GM18507 (cell line): ENCODE measurements at places on chromosomes 12 and 14.

DNA sequence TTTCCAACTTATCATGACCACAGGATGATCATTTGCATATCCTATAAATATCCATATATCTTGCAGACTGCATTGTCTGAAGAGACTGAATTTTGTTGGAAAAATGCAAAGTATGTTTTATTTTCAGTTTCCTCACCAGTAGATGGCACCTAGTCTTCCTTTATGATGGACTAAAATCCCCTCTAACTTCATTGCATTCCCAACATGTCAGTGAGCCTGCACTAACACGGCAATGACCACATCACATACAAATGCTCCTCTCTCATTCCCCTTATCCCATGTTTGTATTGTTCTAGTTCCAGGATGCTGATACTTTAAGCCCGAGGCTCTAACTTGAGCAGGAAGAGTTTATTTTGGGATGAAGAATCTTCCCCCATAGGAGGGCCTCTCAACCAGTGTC, 24.7 kb upstream of the MYBPC1 start:
- no peak for DNase-seq

DNA sequence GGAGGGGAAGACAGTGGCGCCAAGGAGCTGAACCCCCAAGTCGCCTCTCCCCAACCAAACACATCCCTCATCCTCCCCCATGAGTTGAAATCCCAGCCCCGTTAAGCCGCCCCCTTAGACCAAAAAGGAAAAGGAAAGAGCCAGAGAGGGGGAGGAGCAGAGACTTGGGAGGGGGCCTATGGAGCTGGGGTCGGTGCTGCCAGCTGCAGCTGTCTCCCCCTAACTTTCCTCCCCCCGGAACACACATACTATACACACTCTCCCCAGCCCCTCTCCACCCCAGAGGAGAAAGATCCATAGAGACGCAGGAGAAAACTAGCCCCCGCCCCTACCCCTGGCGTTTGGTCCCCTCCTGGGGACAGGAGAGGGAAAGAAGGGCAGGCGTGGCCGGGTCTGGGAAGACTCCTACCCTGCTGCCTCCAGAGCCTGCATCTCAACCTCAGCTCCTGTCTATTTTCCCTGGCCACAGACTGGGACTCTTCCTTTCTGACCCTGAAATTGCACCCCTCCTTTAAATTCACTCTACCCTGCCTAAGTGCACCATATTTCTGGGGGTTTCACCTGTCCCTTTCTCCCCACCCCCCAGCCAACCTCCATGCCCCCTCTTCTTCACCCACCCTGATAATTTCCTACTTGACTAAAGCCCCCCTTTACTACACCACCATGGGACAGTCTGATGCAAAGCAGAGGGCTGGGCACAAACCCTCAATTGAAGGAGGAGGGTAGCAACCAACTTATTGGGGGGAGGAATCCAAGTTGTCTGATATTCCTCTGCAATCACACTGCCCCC, 1.7 kb upstream of the HOXC9 start:
- no peak for DNase-seq

GRCh38 chr12:113783811-113784210, 182.3 kb downstream of the RBM19 start:
- DNase-seq = no peak

DNA sequence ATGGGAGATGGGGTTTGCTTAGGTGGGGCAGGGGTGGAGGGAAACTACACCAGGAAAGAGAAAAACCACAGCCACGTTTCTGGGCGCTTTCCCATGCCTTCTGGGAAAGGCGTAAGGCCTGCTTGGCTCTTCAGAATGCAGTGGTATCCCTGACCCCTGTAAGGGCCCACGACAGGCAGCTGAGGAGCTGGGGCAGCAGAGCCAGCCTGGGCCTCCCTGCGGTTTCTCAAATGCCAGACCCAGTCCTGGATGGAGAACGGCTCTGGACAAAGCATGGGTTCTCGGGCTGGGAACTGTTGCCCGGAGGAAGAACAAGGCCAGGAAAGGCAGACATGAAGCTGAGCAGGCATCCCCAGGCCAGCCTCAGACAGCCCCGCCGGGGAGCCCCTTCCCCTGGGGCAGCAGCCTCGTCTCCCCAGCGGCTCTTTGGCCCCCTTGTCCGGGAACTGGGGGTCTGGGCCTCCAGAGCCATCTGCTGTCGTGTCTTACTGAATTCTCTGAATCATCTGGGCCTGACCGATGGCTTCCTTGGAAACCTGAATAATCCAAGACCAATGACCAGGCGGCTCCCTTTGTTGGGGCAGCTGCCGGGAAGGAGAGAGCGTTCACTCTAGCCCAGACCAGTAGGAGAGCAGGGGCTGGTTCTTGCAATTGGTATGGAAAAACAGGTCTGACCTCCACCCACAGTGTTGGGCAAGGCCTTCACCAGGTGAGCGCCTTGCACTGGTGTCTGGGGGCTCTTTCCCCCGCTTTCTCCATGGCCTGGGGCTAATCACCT, 64.0 kb upstream of the RIN3 start:
- DNase-seq = no peak

- no peak for DNase-seq
Measured at GRCh38 chr12:94267537-94267872, 119.1 kb downstream of the PLXNC1 start.

DNA sequence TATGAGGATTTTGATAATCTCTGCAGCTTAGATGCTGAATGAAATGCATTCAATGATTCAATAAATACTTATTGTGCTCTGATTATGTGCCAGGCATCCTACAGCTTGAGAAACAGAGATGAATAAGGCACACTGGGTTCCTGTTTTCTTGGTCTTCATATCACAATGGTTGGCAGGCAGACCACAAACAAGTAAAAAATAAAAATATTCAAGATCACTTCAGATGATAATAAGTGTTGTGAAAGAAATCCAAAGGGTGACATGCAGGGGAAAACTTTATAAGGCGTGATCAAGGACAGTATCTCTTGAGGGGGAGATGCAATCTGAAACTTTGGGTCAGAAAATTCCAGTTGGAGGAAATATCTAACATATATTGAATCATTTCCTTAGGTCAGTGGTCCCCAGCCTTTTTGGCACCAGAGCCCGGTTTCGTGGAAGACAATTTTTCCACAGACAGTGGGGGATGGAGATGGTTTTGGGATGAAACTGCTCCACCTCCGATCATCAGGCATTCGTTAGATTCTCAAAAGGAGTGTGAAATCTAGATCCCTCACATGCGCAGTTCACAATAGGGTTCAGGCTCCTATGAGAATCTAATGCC, 73.7 kb upstream of the RAP1B start:
- DNase-seq = no peak

- no peak for DNase-seq
Measured at GRCh38 chr12:54292931-54293241, 7.9 kb downstream of the NFE2 start.

DNA sequence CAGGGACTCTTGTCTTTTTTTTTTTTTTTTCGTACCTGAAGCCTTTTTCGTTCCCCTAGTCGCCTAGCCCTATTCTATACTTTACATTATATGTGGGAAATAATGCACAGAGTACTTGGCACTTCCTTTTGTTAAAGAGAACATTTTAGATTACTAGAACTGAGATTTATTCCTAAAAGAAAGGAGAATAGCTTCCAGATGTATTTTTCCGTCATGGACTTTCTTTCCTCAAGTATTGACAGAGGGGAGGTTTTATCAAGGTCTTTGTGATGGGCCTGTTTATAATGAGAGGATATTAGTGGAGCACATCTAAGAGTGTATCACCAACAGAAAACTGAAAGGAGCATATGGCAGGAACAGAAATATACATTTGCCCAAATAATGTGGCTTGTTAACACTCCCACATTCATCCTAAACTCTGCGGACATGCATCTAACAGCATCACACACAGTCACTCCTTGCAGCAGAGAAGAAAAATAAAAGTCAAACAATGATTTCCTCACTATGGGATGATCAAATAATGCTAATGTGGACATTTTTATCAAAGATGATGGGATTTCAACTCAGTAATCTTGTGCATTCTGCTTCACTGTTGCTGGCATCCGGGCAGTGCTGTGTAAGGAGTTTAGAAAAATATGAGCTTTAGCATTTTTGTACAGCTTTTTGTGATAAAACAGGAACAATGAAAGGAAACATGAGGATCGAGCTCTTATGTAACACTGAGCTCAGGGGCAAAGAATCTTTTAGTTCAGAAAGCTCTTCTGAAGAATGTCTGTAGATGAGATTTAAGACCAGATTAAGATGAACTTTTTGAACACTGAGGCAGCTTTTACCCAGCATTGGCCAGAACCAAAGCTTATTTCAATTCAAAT, 183.1 kb downstream of the EGLN3 start:
- DNase-seq = no peak

GRCh38 chr12:10891937-10892336, 7.9 kb upstream of the PRH1 start:
- DNase-seq = no peak

DNA sequence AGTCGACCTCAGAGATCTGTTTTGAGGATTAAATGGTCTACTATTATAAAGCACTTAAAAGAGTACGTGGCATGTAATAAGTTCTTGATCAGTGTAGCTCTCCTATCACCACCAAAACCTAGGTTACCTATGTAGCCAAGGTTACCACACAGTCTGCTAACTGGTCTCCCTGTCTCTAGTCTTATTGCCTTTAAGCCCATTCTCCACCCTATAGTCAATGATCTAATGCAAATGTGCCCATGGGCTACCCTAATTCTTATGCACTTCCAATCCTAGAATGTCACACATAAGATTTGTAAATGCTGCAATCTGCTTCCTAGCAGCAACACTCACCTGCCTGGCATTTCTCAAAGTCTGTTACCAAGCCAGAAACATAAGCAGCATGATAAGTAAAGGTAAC, 44.9 kb downstream of the C2CD5 start:
- DNase-seq = no peak
